ENCODE measurements at places on chromosomes 16 and 17.

- DNase-seq = no peak
These were observed 8.2 kb upstream of the CDK10 start for GRCh38 chr16:89678258-89678657.

- DNase-seq = no peak
These were observed 5.4 kb downstream of the SLC47A1 start for GRCh38 chr17:19539040-19539399.

DNA sequence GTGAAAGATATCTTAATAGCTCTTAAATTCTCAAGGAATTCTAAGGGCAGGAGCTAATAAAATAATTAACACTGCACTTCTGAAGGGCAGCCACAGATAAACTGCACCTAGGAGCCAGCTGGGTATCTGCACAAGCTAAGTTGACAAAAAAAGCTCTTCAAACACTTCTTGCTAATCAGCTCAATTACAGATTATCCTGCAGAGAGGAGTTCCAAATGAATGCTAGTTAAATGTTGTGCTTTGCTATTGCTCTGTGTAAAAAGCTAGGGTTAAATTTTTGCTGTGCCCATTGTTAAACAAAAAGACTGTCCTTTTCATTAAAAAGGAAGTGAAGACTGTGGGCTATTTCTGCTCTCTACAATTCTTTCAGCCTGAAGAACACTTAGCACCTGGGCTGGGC is 158.5 kb upstream of the SHISA6 start:
- no peak for DNase-seq

GRCh38 chr17:48478224-48479013 is 48.4 kb upstream of the SKAP1 start:
- DNase-seq = no peak

DNA sequence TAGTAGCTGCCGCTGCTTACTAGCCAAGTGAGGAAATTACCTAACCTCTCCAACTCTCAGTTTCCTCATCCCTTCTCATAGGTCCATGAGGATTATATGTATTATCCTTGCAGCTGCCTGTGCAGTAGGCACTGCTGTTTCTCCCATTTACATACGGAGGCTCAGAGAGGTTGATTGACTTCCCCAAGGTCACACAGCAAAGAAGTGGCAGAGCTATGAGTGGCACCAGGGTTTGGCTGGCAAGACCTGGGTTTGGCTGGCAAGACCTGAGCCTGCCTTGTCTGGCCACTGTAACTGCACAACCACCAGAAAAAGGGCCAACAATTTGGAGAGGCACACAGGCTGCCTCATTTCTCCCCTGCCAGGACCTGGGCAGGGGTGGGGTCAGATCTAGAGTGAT is 2.5 kb upstream of the NDRG4 start:
- no peak for DNase-seq

DNA sequence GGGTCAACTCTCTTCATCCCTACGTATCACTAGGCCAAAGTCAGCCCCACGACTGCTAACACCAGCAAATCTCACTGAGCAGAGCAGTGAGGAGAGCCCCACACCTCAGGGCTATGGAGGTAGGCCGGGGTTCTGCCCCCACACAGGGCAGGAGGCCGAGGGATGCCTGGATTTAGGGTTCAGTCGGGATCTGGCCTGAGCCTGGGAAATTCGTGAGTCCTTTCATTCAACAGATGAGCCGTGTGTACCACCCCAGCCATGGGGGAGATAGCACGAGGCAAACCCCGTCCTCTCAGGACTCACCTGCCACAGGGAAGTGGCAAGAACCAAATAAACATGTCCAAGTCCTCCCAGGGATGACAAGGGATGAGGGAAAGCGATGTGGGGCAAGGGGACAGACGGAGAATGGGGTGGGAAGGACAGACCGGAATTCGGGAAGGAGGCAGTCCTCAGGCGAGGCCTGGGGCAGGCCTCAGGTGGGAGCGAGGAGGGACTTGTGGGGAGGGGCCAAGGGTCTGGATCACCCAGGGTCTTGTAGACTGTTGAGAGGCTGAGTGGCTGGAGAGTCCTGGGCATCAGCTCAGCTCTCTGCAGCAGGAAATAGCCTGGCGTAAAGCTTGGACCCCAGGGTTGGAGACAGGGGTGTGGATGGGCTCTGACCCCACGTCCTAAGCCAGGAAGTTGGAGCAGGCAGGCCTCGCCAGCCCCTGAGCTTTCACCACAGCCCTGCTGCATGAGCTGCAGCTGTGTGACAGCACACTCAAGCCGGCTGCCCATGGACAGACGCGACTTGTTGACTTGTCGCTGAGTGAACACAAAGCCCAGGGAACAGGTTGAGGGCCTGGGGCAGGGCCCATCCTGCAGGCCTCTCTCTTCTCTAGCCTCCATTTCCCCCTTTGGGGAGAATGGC is 7.9 kb upstream of the FAM83G start:
- DNase-seq = no peak

DNA sequence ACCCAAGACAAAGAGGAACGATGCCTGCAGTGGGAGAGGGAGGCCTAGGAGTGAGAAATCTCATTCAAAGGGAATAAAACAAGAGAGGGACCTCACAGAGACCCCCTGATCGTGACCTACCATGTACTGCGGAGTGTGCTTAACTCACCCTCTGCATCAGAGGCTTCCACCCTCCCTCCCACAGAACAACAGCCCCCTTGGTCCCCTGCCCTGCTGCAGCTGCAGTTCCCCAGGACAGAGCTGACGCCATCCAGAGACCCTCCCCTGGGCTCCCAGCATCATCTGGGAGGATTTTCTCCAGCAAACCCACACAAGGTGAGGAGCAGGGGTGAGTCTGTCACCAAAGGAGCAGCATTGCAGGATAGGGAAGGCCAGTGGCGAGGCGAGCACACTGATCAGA is 39.8 kb downstream of the TLE7 start:
- DNase-seq = no peak

- DNase-seq = peak; percentile 56
These were observed 37.2 kb upstream of the ADGRG1 start for GRCh38 chr16:57591086-57591869.

DNA sequence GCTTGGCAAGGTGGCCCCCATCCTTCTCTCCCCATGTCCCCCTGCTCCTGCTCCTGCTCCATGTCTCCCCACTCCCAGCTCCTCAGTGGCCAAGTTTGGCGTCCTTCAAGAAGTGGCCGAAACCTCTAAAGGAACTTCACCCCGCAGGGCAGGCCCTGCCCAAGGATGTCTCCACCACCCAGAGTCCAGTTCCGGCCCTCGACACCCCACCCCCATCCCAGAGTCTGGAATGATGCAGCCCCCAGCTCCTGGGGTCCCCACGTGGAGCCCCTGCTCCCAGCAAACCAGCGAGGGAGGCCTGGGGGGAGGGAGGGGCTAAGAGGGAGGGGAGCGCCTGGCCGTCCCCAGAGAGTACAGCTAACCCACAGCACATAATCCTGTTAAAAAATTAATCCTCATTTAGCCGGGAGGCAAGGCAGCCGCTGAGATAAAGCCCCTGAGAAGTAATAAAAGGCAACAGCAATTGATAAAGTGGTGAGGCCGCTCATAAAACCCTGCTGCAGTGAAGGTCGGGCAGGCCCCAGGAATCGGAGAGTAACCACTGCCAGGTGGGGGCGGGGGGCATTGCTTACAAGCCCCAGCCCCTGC is 9.9 kb upstream of the ENPP7 start:
- no peak for DNase-seq

GRCh38 chr17:60086818-60087591 is 8.3 kb upstream of the HEATR6 start:
- DNase-seq = no peak

GRCh38 chr16:27174007-27174406 is 29.3 kb upstream of the KDM8 start:
- no peak for DNase-seq

- DNase-seq = no peak
These were observed 80.1 kb upstream of the RPL38 start for GRCh38 chr17:74123350-74123749.

DNA sequence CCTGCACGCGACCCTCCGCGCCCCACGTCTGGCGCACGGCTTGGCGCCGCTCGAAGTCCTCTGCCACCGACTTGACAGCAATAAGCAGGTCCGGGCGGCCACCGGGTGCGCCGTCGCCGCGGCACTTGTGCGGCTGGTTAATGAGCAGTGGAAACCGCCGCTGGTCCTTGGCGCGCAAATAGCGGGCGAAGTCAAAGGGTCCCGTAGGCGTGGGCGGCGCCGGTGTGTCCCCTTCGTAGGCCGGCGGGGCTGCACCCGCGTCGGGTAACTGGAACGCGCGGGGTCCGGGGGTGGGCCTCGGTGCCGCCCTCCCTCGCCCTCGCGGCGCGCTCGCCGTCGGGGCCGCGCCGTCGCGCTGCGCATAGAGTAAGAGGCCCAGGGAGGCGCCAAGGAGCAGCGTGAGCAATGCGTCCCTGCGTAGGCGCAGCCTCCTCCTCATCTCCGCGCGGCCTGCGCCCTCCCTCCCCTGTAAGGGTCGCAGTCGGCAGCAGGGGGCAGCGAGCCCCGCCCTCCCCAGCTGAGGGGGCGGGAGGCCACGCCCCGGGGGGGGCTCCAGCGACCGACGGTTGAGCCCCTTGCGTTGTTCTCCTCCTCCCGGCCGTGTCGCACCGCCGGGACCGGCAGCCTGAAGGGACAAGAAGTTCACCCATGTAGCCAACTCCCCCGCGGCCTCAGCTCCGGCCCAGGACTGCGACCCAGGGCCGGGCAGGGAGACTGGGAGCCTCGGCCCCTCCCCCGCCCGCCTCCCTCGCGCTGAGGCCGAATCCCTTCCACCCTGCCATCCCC is 558 bp downstream of the B3GNT9 start:
- no peak for DNase-seq

GRCh38 chr16:21985524-21985923 is 15.4 kb downstream of the PDZD9 start:
- DNase-seq = no peak

GRCh38 chr17:4549781-4550533 is 5.2 kb downstream of the MYBBP1A start:
- DNase-seq = no peak

DNA sequence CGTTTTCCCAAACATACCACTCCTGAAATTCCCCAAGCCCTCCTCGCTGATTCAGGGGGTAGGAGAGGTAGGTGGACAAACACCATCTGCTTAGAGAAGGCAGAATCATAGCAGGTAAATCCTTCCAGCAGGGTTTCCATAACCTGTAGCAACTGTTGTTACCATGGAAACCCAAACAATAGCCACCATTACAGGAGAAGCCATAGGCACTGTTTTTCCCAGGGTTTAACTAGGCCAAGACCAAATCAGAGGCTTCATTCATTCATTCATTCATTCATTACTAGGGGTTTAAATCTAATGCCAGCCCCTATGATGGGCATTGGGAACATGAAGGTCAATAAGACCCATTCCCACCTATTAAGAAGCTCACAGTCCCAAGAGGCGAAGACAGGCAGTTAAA is 25.5 kb upstream of the CIITA start:
- DNase-seq = no peak

- DNase-seq = no peak
These were observed 33.5 kb upstream of the ARL6IP1 start for GRCh38 chr16:18834864-18835263.

GRCh38 chr16:66919569-66920298 is 1.0 kb upstream of the CDH16 start:
- DNase-seq = no peak

- DNase-seq = no peak
These were observed 2.1 kb upstream of the LYRM9 start for GRCh38 chr17:27895123-27895895.

DNA sequence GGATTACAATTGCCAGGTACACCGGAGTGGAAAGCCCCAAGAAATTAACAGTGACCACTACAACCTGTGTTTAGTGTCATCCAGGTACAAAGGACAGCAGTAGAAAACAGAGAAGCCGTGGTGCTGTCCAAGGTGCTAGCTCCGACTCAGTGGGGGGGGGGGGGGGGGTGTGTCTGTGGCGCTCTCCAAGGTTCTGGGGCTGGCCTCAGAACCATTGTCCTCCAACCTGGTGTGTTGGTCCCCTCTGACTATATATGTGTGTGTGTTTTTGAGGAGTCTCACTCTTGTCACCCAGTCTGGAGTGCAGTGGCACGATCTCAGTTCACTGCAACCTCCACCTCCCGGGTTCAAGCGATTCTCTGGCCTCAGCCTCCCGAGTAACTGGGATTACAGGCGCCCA is 5.8 kb upstream of the ZNF23 start:
- DNase-seq = no peak

DNA sequence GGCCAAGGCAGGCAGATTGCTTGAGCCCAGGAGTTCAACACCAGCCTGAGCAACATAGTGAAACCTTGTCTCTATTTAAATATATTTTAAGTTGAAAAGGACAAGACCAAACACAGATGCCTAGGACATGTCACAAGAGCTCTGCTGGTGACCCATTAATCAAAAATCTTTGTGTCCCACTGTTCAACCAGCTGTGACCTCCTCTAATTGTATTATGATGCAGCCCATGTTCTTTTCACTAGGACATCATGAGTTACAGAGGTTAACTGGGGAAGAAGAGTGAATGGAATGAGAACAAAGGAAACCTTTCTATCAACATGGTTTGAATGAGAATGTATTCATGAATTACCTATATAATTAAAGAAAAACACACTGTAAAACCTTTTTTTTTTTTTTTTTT is 7.0 kb downstream of the EFTUD2 start:
- no peak for DNase-seq

DNA sequence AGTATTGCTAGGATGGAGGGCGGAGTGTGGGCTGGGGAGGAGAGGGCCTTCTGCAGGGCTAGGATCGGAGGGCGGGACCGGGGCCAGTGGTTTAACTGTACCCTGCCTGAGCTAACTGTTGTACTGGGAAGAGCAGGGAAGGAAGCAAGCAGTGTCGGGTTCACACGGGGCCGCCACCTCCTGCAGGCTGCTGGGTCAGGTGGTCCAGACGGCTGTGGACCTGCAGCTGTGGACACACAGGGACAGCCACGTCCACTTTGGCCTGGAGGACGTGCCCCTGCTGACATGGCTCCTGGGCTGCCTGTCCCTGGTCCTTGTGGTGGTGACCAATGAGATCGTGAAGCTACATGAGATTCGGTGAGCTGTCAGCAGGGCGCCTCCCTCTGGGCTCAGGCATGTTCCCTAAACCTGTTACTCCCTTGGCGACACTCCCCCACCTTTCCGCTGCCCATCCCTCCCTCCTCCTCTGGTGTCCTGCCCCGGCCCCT is 16.6 kb downstream of the CASKIN2 start:
- DNase-seq = no peak

Data from stimulated activated CD4-positive, alpha-beta T cell treated with anti-CD3 and anti-CD28 coated beads, TNF-alpha, amount 100 ng/mL, for 48 hours (primary cell).